ENCODE measurements at places on chromosomes 13 and 19.

DNA sequence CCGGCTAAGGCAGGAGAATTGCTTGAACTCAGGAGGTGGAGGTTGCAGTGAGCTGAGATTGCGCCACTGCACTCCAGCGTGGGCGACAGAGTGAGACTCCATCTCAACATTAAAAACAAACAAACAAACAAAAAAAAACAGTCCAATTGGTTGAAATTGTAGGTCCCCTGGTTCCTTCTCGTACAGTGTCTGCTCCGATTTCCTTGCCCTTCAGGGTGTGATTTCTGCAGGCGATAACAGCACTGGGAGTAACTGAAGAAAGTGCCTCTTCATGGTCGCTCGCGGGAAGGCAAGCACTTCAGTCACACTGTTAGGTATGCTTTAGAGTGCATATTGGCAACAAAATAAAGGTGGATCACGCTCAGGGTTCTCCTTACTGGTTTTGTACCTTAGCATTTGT, 39.7 kb downstream of the TPT1 start:
- no peak for DNase-seq

- DNase-seq = peak; percentile 60
These were observed 8.1 kb downstream of the SULT2B1 start for GRCh38 chr19:48560095-48560530.

GRCh38 chr19:292951-293350, 1.7 kb upstream of the PLPP2 start:
- DNase-seq = no peak

DNA sequence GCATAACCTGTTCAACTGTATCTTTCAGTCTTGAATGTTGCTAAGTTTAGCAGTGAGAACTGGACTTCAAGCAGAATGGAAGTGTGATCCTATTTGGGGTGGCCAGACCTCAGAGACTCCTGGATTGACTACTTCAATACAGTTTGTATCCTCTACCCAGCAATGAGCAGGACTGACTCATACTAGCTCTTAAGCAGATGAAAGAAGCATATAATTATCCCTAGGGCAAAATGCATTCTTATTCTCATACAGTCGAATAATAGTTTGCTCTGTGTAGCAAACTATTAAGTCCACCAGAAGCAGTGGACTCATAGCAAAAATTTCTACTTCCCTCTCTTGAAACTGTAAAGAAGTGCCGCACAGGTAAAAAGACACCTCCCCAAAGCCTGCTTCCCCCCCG, 46.4 kb upstream of the FAM216B start:
- no peak for DNase-seq

DNA sequence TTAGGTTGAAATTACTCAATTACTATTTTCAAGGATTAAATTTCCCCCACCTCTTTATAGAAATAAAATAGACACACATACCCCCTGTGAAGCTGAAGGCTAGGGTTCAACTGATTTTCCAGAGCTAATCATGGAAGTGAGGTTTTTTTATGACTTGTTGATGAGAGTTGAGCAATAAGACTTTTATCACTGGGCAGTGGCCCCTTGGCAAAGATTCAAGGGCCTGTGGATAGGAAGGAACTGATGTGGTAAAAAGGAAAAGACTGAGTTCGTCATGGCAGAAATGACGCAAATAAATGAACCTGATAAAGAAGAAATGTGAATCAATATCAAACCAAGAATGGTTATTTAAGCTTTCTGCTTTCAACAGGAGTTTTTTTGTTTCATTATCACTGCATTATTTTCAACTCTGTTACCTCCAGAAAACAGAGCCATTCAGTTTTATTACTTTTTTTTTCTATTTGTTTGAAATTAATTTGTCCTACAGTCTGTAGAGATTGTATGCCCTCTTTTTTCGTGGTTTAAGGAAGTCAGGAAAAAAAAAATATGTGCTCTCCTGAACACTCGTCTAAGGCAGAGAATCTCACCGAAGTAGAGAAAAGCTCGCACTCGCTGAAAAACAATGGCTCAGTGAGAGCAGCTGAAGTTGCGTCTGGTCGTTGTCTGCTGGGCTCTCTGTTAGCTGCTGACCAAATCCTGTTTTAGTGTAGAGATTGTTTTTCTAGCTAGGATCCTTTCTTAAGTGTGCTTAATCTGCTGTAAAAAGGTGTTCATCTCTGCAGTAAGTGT, 38.9 kb downstream of the STOML3 start:
- no peak for DNase-seq

GRCh38 chr19:35592226-35592625, 6.3 kb downstream of the PMIS2 start:
- peak; percentile 87 for DNase-seq

DNA sequence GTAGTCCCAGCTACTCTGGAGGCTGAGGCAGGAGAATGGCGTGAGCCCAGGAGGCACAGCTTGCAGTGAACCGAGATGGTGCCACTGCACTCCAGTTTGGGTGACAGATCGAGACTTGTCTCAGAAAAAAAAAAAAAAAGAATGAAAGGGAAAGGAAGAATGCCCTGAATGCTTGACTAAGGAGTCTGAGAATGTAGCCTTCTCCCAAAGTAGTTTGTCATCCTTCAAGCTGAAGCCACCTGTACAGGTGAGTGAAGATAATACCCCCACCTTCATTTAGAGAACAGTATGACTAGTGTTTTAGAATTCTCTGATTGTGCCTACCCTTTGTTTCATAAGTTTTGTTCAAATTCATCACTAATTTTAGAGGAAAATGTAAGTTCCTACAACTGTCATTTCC, 5.9 kb downstream of the RCBTB1 start:
- DNase-seq = no peak

DNA sequence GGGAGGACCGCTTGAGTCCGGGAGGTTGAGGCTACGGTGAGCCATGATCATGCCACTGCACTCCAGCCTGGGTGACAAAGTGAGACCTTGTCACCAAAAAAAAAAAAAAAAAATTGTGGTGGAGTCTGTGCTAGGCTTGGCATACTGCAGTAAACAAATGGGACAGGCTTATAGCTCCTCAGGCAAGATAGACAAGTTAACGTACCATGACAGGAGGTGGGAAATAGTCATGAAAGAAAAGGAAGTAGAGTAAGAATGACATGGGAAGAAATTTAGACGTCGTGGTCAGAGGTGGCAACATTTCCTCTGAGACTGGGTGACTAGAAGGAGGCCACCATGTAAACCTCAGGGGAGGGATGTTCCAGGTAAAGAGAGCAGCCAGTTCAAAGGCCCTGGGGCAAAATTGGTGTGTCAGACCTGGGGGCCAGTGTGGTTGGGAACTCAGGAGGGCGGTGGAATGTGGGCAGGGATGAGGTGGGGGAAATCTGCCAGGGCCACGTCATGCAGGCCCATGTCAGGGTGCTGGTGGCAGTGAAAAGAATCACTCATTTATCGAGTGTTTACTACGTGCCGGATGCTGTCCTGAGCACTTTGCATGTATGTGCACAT, 5.6 kb downstream of the SNRPA start:
- no peak for DNase-seq

- no peak for DNase-seq
These were observed 94.1 kb downstream of the PCCA start for GRCh38 chr13:100182900-100183490.

GRCh38 chr13:36006894-36007675, 124.1 kb downstream of the DCLK1 start:
- DNase-seq = no peak

- DNase-seq = no peak
These were observed 17.7 kb upstream of the KLF5 start for GRCh38 chr13:73040968-73041596.

DNA sequence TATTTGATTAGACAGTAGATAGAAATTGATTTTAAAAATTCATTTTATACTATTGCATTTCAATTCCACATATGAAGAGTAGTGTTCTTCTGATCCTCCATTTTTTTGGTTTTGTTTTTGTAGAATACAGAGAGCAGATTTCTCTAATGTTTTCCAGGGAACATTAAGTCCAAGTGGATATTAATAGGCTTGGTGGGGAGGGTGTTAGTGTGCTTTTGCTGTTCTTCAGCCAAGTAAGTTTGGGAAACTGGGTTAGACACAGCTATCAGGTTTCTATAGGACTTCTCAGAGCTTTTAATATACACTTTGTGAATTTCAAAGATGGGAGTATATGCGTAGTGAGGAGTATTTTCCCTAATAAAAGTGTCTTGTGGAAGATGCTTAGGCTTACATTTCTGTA, 21.8 kb downstream of the NAA16 start:
- no peak for DNase-seq

GRCh38 chr13:40355126-40355724, 311.2 kb downstream of the FOXO1 start:
- no peak for DNase-seq

DNA sequence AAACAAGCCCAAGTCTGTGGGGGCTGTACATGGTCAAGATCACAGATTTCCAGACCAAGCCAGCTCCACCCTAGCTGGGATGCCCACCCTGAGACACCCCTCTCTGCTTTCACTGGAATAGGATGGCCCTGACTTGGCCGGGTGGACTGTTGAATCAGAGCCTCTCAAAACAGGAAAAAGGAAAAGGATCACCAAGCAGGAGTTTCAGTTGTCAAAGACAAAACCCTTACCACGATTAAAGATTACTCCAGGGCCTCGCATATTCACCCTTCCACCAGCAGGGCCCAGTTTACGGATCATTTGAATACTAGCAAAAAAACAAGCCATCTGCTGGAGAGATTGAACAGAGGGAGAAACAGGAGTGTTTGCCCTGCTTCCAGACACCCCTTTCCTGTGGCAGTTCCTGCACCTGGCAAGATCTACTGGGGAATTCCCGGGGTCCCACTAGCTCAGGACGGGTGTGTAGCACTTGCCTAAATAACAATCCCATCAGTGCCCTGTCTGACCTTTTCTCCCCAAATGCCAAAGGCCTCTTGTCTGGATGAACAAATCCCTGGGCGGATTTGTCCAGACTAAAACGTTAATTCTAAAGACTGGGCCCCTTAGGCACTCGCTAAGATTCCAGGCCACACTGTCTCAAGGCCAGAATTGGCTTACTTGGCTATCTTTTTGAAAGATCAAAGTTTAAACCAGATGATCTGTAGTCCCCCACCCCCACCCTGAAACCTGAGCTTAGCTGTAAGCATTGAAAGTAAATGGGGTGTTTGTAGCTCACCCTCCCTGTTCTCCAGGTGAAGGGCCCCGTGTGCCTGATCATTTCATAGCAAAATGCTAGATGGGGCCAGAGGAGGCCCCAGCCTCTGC, 38.4 kb downstream of the ACTN4 start:
- DNase-seq = peak; percentile 80

DNA sequence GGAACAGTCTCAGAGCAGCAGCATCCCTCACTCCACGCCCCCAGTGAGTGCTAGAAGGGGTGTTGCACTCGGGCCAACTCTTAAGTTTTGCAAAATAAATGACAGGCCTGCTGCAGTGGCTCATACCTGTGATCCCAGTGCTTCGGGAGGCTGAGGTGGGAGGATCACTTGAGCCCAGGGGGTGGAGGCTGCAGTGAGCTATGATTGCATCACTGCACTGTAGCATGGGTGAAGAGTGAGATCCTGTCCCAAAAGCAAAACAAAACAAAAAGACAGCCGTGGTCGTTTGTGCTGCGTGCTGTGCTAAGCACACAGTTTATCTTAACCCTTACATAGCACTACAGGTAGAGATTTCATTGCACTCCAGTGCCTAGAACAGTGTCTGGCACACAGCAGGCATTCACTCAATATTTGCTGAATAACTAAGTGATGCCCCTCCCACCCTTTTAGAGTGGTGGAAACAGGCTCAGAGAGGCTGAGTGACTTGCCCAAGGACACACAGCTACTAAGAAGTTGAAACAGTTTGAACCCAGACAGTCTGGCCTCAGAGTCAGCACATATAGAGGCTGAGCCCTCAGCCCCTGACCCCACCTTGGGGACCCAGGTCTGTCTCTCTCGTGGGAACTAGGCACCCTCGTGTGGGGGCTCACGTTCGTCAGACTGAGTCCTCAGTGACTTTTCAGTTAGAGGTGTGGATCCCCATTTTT, 18.3 kb downstream of the KCNC3 start:
- DNase-seq = no peak

DNA sequence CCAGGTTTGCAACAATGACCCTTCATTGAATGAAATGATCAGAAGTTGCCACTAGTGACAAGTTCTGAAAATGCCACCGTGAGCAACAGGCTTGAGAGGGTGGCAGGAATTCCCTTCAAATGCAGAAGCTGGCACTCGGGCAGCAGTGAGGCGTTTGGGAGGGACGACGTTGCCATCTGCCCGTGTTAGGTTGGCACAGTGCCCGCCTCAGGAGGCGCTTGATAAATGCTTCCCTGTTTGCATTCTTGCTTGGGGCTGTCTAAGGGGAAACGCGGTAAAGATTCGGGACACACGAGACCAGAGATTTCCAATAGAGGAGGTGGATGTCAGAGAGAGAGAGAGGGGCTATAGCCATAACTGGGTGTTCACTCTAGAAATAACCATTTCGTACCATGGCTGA, 101.9 kb downstream of the TEX29 start:
- no peak for DNase-seq
